ENCODE measurements at places on chromosomes 2 and 18.

DNA sequence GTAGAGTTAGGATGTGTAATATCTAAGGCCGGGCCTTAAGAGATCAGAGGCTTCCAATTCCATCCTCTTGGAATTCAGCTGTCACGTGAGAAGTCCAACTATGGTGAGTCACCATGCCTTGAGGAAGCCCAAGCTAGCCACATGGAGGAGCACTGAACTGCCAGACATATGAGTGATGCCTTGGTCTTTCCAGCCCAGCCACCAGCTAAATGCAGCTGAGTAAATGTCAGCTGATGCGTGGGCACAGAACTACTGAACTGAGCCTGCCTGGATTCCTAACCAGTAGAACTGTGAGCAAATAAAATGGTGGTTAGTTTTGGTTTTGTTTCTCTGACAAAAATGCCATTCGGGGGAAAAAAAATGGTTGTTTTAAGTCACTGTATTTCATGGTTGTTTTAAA lies 153.7 kb upstream of the SERTAD2 start:
- DNase-seq = no peak

DNA sequence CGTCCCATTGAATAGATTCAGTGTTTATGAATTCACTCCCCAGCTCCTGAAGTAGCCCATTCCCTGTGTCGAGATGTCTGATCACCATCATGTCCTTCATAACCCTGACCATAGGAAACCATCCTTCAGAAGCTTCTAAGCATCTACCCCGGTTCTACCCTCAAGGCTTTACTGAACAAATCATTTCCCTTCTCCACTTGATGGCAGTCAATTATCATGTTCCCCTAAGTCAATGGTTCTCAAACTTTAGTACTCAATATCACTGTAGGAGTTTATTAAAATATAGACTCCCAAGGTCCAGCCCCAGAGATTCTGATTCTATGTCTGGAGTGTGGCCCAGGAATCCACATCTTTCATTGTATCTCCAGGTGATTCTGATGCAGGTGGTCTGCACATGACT lies 228.4 kb upstream of the SP5 start:
- DNase-seq = no peak

GRCh38 chr2:123514613-123515207 lies 510.4 kb upstream of the CNTNAP5 start:
- no peak for DNase-seq

DNA sequence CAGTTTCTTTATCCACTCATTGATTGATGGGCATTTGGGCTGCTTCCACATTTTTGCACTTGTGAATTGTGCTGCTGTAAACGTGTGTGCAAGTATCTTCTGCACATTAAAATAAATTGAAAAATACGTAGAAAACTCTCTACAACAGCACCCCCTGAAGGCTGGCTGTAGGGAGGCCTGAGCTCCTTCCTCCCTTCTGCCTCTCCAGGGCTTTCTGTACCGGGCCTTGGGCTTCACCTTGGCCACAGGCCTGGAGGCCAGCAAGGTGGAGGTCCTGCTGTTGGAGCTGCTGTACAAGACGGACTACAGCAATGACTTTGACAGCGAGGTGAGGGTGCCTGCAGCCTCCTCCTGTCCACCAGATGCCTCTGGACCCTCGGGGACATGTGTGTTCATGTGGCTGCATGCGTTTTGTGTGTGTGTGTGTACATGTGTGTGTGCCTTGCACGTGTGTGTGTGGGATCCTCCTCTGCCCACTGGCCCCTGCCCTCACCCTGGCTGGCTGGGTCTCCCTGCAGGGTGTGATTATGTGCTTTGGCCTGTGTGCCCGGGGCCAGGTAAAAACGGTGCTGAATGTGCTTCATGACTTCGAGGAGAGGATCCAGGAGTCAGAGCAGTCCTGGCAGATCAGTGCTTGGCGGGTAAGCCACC lies 29.2 kb downstream of the MROH2A start:
- no peak for DNase-seq

- no peak for DNase-seq
Observed at GRCh38 chr18:45521777-45522176, 93.5 kb upstream of the SLC14A2 start.

- no peak for DNase-seq
Observed at GRCh38 chr2:36403675-36404230, 48.2 kb downstream of the CRIM1 start.

GRCh38 chr2:101627285-101628029 lies 70.0 kb upstream of the MAP4K4 start:
- no peak for DNase-seq

- peak; percentile 52 for DNase-seq
Observed at GRCh38 chr2:182020286-182021070, 34.8 kb downstream of the PPP1R1C start.

DNA sequence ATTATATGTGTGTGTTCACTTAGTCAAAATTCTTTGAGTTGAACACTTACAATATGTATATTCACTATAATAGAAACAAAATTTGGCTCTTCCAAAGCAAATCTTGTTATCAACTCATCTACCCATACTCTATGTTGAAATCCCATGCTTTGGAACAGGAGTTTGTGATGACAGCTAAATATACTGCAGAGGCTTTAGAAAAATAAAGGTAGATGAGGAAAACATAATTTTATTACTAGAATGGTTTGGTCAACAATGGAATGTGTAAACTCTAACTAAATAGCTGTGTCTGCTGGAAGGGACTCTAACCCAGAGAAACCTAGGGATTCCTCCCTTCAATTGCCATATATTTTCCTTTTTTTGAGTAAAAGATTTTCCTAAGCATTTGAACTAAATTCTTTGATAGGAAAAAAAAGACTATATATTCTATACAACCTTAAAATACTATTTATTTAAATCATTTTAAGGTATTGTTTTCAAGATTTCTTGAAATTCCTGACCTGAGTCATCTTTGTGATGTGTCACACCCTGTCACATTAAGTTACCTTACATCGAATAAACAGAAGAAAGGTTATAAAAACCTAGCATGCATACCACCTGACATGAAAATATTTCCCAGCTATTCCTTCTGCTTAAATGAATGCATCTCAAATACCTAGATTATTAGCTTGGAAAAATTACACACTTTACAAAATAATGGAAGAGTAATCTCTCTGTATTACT lies 175.5 kb downstream of the OTX1 start:
- DNase-seq = no peak

DNA sequence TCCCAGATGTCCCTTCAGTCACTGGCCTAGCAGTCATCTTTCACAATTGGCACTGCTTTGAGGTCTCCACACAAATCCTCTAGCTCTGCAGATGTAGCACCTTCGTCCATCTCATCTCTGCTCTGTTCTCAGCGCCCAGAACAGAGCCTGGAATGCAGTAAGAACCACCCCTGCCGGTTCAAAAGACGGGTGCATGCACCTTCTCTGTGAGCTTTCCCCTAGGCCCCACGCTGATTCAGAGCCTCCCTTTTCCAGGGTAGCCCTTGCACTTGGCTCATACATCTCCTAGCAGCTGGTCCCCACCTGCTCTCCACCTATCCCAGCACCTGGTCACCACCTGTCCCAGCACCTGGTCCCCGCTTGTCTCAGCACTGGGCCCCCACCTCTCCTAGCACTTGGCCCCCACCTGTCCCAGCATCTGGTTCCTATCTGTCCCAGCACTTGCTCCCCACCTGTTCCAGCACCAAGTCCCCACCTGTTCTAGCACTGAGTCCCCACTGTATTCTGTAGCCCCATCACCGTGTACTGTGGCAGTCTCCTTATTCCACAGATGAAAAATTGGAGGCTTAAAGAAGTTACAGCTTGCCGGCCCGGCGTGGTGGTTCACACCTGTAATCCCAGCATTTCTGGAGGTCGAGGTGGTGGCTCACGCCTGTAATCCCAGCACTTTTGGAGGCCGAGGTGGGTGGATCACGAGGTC lies 4.7 kb upstream of the KCNF1 start:
- DNase-seq = no peak

DNA sequence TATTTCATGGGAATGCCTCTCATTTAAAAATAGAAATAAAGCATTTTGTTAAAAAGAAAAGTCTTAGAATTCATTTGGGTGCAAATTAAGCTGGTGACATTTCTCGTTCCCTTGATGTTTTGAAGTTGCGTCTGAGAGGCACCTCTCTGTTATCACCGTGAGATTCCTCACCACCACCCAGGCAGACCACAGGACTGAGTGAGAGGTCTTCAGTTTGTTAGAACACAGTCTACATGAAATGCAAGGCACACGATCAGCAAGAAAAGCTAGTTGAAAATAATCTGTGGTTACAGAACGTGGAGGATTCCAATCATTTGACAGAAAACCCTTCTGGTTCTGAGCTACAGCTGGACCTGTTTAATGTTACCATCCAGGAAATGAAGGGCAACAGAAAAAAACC lies 116.0 kb downstream of the UXS1 start:
- no peak for DNase-seq

GRCh38 chr2:216765761-216766262 lies 70.5 kb upstream of the IGFBP5 start:
- DNase-seq = no peak

- DNase-seq = no peak
Observed at GRCh38 chr2:209661286-209661894, 110.2 kb upstream of the UNC80 start.

- DNase-seq = no peak
Observed at GRCh38 chr18:57898506-57899124, 95.5 kb upstream of the ATP8B1 start.

- no peak for DNase-seq
Observed at GRCh38 chr2:31920962-31921361, 89.8 kb downstream of the MEMO1 start.

DNA sequence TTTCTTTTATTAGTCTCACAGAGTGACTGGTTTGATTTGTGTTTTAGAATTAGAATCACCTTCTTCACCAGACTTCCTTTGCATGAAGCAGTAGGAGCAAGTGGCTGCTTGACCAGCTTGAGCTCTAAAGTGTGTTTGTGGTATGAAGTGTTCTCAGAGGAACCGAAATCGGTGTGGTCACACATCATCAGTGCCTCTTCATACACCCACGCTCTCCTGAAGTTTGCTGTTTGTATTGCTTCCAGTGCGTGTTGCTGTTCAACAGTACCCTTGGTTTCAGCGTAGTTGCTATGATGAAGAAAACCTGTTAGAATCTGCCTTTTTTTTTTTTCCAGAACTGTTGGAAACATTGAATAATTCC lies 77.9 kb downstream of the LIMS1 start:
- peak; percentile 80 for DNase-seq
